ENCODE measurements at places on chromosomes 2 and 18.

GRCh38 chr2:155748131-155748530, 584.4 kb downstream of the NR4A2 start:
- no peak for DNase-seq

GRCh38 chr2:177588671-177589070, 196.1 kb downstream of the AGPS start:
- no peak for DNase-seq

GRCh38 chr2:222864296-222864695, 3.5 kb downstream of the ACSL3 start:
- no peak for DNase-seq

GRCh38 chr2:8049176-8049575, 632.7 kb upstream of the ID2 start:
- DNase-seq, result no peak

DNA sequence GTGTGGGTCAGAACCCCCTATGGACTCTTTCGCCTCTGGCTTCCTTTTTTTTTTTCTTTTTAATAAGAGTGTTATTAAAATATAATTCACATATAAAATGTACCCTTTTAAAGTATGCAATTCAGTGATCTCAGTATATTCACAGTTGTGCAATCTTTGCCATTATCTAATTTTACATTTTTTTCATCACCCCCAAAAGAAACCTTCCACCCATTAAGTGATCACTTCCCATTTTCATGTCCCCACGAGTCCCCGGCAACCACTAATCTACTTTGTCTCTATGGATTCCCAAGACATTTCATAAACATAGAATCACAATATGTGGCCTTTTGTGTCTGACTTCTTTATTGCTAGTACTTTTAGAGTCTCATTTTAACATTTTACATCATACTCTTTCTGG, 38.7 kb upstream of the ANXA4 start:
- DNase-seq, result no peak

GRCh38 chr2:85974390-85974789, 85.6 kb upstream of the ST3GAL5 start:
- DNase-seq, result no peak

- DNase-seq, result no peak
Observed at GRCh38 chr2:60532421-60532820, 21.0 kb downstream of the BCL11A start.

DNA sequence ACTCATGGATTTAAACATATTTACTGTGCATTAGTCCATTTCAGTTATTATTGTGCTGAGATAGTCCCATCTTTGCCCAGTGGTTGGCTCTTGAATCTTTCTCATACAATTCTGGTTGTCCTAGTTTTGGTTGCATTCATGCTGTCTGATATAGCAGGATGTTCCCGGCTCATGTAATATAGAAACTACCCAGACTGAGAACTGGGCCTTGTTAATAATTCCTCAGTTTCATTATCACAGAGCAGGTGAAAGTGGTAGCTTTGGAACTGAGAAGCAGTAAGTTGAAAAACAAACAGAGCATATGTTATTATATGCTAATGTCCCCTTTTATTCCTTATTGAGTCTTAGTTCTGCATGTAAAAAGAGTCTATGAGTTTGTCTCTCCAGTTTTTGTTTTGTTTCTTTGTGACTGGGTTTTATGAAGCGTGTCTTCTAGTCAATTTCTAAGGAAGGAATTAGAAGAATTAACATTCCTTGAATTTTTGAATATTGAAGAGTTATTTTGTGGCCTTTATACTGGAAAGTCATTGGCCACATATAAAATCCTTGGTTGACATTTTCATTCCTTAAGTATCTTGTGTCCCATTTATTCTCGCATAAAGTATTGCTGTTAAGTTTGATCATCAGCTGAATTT, 43.3 kb downstream of the EIF5B start:
- DNase-seq, result no peak

- peak; percentile 12 for DNase-seq
Observed at GRCh38 chr2:205868773-205869333, 186.6 kb downstream of the NRP2 start.

DNA sequence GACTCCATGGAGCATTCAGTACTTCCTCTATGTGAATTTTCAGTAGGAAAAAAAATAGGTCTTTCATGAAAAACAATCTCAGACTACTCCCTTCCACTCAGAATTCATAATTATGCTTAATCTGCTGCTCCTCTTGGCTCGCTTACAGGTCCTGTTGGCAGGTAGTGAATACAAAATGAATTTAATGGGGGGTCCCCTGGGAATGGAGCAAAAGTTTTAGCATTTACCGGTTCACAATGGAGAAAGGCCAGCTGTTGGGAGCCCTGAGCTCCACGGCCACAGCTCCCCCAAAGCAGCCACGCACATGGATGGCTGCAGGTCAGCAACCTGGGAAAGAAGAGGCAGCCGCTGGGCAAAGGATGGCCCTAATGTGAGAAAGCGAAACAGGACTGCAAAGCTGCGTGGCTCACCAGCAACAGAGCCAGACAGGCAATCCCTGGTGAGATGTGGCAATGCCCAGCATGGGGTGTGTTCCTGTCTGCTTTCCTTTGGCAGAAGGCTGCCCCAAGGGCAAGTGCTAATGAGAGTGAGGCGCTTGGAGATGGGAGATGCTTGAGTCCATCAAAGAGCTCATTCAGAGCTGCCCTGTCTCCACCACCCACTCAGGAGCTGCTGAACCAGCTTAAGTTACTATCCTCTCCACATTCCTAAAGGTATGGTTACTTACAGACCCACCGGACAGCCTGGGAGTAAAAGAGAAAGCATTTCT, 447.4 kb downstream of the EPHA4 start:
- no peak for DNase-seq

DNA sequence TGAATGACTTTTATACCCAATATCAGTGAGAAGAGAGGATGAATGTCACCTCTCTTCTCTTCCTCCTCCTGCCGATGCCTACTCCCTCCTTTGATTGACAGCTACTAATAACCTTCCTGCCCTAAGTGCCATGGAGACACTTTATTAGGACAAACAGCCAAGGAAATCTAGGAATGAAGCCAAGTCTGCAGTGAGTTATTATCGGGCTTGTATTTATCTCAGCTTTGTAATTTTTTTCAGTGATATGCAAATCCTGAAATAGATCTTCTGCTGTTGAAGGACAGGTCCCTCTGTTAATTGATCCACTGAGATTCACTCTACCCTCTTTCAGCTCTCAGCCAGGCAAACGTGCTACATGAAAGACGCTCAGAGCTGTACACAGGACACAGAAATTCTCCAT, 686.7 kb downstream of the TMEM182 start:
- DNase-seq, result no peak

GRCh38 chr2:220499225-220499624, 871.8 kb downstream of the SLC4A3 start:
- no peak for DNase-seq

DNA sequence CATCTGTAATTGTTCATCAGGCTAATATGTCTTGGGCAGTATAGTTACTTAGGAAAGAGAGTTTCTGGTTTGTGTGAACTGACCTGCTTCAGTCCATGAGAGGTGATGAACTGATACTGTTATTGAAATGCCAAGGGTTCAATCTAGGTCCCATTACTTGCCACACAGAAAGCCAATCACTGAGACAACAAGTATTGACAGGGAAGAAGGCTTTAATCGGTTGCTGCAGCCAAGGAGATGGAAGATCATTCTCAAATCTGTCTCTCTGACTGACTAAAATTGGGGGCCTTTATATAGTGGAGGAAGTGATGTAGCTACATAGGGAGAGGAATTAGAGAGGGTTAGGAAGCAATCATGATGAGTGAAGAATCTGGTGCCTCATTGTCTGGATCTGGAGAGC, 19.9 kb upstream of the FAM98A start:
- no peak for DNase-seq

GRCh38 chr2:181649436-181649979, 7.4 kb downstream of the CERKL start:
- no peak for DNase-seq

DNA sequence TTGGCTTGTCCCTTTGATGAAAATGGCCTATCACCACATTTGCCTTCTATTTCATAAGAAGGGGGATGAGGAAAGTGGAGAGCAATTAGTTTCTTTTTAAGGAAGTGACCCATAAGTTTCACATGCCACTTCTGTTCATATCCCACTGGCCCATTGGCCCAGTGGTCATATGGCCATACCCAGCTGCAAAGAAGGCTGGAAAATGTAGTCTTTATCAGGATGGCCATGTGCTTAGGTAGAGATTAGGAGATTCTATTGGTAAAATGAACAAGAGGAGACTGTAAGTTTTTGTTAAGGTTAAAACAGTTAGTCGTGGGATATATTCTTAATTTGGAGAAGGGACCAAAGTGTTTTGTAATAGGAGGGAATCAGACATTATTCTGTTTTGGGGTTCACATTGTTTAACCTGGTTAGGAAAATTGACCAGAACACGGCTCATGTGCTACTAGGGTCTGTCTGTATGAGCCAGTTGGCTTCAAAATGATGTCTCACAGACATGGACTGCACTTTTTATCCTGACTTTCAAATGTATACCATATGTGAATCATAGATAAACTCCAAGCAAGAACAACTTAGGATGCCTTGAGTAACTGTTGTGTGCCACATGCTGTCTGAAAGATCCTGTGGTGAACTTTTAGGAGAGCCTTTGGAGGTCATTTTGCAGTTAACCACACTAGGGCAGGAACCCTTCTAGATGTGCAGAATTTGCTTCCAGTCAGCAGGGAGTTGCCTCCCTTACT, 17.3 kb downstream of the PLCL1 start:
- DNase-seq, result no peak

GRCh38 chr2:64311191-64311910, 142.6 kb upstream of the LGALSL start:
- no peak for DNase-seq

DNA sequence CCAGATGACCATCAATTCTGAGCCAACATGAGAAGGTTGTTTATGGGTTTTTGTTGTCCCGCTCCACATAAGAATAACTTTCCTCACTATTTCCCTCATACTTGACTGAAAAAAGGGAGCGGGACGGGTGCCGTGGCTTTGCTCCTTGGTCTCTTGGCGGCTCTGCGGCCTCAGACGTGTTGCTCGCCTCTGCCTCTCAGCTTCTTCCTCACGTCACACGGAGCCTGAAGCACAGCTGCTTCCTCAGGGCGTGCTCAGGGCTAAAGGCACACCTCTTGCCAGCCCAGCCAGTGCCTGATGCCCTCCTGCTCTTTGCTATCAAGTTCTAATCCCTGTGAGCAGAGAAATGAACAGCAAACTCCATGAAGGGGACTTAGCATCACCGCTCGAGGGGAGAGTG, 17.9 kb upstream of the ID2 start:
- no peak for DNase-seq

DNA sequence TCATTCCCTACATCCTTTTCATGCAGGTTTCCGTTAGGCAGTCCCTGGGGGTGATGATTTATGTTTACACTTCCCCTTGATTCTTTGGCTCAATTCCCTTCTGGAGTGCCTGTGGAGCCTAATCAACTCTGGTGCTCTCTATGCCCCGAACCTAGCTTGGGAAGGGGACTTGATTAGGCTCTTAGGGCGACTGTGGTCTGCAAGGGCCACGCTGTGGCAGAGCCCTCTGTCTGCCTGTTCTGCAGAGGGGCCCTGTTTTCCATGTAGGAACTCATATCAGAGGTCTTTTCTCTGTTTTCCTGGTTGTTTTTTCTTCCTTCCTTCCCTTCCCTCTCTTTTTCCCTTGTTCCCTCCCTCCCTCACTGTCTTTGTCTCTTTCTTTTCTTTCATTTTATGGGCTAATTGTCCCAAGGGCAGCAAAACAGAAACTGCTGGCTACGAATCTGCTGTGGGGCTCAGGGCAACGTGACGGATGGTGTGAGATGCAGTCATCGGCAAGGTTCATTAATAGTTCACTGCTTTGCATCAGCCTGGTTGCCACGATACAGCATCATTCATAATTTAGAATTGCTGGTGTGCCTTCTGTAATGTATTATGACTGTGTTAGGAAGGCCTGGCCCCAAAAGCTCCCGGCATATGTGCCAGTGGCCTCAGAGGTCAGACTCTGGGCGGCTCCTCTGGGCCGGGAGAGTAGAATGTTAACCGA, 134.5 kb downstream of the NAPG start:
- DNase-seq, result no peak

GRCh38 chr2:68837861-68838341, 33.3 kb downstream of the BMP10 start:
- DNase-seq, result no peak

GRCh38 chr2:206217743-206218142, 56.7 kb upstream of the ZDBF2 start:
- DNase-seq, result no peak

- no peak for DNase-seq
Observed at GRCh38 chr2:124670187-124670586, 645.1 kb downstream of the CNTNAP5 start.

DNA sequence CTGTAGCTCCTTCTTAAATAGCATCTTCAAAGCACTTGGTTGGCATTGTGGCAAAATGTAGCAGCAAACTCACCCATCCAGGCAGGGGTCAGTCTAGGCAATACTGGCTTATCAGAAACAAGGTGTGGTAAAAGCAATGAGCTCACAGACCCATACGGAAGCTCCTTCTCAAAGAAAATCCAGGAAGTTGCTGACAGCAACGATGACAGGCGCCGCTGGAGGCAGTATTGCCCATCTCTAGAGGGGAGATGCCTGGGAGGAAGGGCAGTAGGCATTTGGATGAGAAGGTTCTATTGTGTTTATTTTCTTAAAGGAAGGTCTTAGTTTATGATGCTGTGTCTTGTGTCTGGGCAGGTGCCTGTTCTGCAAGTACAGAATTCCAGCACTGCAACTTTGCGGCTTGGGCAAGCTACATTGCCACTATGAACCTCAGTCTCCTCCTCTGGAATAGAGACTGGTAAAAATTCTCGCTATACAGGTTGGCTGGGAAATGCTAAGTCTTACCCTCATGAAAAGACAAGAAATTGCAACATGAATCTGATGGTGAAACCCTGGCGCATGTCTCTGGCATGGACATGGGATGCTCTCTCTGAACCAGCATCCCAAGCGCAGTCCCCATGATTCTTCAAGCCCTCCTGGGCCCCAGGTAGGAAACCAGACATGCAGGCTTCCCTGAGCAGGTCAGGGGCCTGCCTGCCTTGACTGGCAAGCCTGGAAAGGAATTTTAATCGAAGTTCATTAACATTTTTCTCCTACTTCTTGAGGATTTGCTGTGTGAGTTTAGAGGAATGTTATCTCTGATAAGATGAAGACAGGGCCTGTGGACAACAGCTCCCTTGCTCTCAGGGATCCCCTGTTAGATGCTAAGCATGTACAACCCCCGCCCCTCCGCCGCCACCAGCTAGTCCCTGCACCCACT, 156.0 kb downstream of the TFCP2L1 start:
- DNase-seq, result no peak

GRCh38 chr2:196592331-196592910, 47.1 kb upstream of the CCDC150 start:
- no peak for DNase-seq

GRCh38 chr2:144252694-144253093, 267.2 kb downstream of the ZEB2 start:
- DNase-seq, result no peak

- no peak for DNase-seq
Observed at GRCh38 chr2:148819019-148819585, 55.9 kb upstream of the KIF5C start.

- DNase-seq, result no peak
Observed at GRCh38 chr18:13067124-13067523, 76.0 kb downstream of the CEP192 start.
